Ammon's horn (tissue), 1 donor: ENCODE measurements at places on chromosomes 7 and 10.

DNA sequence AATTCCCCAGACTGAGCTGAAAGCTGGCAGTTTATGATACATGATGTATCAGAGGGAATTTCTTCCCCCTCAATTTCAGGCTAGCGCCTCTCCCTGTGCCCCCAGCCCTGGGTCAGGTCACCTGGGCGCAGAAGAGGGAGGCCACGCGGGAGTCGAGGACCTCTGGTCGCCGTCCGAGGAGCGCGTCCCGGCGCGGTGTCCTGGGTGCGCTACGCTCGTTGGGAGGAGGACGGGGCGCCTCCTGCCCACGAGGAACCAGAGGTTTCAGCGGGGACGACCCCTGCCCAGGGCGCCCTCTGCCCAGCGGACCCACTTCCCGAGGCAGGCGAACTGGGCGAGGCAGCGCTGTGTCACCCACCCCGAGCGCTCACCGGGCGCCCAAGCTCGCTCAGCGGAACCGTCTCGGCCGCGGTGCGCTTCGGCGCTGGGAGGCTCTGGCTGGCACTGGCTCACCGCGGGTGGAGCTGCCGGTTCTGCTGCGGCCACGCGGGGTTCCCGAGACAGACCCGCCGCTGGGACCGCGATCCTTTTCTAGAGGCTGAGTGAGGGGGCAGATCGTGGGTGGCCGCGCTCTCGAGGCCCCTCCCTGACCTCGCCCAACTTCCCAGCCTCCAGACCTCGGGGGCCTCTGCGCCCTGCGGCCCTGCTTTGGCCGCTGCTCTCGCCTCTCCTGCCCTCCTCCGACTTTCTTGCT lies at the start of gene FAM237B:
TSS of gene FAM237B (minus strand) at position 504 of the 694 bp plus-strand sequence. CDS start 1,556 bp downstream, outside the sequence.
- DNase-seq: no peak

DNA sequence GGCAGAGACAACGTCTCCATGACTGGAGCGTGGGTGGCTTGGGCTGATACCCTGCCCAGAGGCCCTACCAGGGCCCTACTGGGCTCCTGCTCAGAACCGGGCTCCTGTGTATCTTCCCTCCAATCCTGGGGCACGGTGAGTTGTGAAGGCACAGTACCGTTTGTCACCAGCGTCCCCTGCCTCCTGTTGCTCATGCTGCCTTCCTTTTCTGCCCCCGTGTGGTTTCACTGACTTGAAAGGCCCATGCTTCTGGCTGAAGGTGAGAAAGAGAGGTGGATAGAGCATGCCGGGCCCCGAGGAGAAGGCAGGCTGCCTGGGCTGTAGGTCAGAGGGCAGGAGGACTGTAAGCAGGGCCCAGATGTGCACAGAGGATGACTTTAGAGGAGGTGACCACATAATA lies 9.1 kb upstream of the DMBT1 start:
- peak; percentile 38 for DNase-seq

- peak; percentile 29 for DNase-seq
Measured at GRCh38 chr10:89889606-89890005, 188.2 kb downstream of the KIF20B start.

DNA sequence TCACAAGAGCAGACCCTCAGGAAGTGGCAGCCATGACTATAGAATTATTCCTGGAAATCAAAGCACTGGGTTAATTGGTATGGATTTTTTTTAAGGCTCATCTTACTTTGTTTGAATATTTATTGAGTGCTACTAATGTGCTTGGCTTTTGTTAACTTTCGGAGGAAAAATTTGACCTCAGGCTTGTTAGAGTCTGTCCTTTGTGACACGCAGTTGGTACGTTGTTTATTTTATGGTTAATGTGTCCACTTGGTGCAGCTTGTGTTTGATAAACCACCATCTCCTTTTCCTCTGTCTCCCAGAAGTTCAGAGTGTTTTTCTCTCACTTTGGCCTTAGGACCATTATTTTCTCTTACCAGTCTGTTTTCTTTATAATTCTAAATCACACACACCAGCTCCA lies 268.6 kb downstream of the SDK1 start:
- DNase-seq: no peak

DNA sequence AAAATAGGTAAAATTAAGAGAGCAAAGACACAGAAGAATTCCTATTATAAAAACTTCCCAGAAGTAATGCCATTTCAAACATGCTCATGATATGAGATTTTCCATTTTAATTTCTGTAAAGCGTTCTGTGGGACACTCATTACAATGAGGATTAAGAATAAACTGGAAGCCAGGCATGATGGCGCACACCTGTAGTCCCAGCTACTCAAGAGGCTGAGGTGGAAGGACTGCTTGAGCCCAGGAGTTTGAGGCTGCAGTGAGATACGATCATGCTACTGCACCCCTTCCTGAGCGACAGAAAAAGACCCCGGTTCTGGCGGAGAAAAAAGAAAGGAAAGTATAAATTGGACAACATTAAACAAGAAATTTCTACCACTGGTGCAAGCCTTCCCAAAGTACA lies 1.5 kb downstream of the DNA2 start:
- DNase-seq: no peak

GRCh38 chr7:95250571-95250970 lies 73.8 kb downstream of the PON1 start:
- no peak for DNase-seq

GRCh38 chr7:90655566-90655965 lies 59.4 kb downstream of the CDK14 start:
- DNase-seq: no peak

GRCh38 chr7:45089341-45089891 lies 647 bp upstream of the NACAD start:
- peak; percentile 97 for DNase-seq

DNA sequence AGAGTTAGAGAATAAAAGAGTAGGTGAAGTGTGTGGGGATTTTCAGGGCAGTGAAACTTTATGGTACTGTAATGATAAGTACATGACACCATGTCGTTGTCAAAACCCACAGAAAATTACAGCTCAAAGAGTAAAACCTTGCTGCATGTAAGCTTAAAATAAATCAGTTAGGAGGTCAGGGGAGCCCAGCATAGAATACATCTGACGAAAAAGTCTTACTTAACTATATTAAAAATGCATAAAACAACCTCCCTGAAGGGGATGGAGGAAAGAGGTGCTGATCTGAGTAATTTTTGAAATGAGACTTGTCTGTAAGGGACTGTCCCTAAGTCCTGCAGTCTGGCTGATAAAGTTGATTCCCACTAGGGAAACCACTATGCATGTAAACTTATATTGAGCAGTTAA lies 49.8 kb upstream of the AKR1E2 start:
- DNase-seq: no peak

DNA sequence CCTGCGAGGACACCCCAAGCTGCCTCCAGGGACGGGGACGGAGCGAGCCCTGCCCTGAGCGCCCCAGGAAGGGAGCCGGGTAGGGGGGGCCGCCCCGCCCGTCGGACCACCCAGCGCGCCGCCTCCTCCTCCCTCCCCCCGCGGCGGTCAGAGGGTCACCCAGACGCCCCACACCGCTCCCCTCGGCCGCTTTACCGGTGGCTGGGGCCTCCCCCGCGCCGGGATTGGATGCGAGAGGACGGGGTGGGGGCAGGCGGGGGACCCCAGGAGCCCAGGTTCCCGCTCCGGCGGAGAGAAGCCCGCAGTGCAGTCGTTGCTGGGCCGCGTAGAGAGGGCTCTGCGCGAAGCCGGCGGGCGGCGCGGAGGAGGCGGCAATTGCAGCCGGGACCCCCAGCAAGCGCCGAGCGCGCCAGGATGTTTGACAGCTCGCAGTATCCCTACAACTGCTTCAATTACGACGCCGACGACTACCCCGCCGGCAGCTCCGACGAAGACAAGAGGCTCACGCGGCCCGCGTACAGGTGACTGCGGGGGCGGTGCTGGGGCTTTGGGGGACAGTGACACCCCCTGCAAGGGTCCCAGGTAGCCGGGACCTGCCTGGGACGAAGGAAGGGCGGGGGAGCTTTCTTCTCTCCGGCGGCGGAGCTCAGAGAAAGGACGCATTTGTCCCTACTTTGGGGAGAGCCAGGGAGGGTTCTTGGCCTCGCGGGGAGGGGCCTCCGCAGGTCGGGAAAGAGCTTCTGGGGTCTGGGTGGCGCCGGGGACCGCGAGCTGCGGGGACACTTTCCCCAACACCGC lies at the start of gene FOXL3:
TSS of gene FOXL3 (plus strand) at position 415 of the 798 bp plus-strand sequence. CDS start at position 415, 0 bp downstream.
- DNase-seq: no peak

DNA sequence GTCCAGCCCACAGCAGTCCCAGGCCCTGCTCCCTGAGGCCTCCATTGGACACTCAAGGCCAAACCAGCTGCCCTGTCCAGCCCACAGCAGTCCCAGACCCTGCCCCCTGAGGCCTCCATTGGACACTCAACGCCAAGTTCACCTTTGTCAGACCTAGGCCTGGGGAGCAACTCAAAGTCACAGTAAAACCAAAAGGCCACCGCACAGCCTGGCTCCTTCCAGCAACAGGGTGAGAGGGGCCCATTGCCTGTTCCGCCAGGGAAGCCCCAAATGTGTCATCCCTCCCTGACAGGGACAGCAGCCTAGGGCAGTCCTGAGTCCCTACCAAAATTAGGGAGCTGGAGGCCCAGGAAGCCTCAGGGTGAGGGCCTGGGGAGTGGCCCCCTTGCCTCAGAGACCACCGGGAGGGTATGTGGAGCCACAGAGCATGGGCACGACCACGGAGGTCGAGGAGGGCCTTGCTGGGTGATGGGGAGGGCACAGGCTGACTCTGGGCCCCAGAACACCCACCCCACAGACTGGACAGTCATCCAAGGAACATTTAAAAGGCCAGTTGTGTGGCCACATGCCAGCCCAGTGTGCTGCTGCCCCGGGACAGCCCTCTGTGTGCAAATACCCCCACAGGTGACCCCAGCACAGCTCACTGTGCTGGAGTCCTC lies 66.5 kb upstream of the PPP2R2D start:
- DNase-seq: no peak

DNA sequence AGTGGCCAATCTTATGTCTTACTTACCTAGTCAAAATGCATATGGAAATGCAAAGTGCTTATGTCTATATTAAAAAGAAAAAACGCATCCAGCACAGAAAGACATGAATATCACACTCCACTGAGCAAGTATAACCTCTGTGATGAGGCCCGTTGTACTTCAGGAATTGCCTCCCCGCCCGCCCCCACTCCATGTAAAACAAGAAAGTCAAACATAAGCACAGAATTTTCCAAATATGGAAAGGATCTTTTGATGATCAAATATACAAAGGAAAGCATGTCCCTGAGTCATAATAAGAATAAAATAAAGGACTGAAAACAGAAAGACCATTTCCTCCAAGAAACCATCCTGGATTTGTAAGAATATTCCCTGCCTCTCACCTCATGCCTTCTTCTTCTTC lies 229.1 kb downstream of the BAMBI start:
- no peak for DNase-seq

- no peak for DNase-seq
Measured at GRCh38 chr7:94643771-94644545, 12.0 kb downstream of the SGCE start.

DNA sequence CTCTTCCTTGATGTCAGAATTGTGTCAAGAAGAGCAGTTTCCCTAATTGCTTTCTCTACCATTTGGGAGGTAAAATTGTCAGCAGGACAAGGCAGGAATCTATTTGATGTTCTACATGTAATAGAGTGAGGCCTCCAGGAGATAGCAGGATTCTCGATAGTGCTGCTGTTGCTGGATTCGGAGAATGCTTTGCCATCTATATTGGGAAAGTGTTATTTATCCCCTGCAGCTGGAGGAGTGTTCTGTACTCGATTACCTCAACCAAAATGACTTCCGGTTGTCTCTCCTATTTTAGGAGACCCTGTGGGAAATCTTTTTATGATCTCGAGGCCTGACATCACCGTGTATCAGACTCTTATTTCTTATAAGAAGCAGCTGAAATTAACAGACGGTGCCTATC lies 217.1 kb downstream of the TMEM178B start:
- no peak for DNase-seq

DNA sequence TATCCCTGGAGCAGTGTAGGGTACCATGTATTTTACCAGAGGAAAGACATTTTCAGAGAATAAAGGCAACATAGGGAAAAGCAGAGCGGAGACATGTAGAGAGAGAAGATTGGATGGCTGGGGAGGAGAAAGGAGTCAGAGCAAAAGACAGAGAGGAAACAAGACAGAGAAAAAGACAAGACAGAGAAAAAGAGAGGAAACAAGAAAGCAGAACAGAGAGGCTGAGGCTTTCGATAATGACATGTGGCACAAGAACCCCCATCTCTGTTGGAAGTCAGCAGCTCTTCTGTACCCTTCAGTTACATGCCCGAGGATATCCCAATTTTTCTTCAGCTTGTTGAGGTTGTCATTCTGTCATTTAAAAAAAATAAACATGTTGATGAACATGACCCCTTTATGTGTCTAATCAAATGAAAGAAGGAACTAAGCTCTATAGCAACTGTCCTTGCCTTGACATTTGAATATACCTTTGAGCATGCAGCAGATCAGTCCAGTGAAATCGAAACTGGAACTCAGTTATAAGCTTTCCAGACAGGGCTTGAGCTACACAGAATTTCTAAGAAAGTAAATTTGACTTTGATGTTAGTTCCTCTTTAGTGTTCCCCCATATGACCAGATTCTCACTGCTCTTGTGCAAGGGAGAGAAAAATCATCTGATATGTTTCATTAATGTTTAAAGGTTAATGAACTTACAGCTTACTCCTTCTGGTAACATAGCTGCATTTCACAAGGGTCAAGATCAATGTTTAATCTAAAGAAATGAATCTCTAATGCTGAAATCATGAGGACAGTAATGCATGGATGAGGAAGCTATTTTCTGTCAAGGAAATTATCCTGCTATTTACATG lies 75.1 kb upstream of the SP4 start:
- DNase-seq: peak; percentile 38

GRCh38 chr7:158107806-158108205 lies 479.8 kb downstream of the PTPRN2 start:
- no peak for DNase-seq

- DNase-seq: no peak
Measured at GRCh38 chr7:70354409-70355169, 756.3 kb downstream of the AUTS2 start.

DNA sequence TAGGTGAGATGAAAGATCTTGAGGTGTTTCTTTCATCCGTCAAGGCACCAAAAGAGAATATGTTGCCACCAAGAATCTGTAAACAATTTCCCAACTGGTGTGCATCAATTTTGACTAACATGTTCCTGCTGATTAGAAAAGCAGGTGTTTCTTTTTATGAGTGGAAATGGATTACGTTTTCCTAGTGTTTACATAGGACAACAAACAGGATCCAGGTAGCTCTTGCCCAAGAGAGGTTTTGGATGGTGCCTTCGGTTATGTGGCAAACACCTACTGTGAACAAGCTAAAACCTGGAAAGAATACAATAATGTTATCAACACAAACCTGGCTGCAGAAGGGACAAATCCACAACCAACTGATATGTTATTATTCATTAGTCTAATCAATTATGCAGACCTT lies 53.6 kb upstream of the WNT16 start:
- no peak for DNase-seq

GRCh38 chr7:66169616-66170015 lies 35.5 kb upstream of the TPST1 start:
- DNase-seq: no peak

DNA sequence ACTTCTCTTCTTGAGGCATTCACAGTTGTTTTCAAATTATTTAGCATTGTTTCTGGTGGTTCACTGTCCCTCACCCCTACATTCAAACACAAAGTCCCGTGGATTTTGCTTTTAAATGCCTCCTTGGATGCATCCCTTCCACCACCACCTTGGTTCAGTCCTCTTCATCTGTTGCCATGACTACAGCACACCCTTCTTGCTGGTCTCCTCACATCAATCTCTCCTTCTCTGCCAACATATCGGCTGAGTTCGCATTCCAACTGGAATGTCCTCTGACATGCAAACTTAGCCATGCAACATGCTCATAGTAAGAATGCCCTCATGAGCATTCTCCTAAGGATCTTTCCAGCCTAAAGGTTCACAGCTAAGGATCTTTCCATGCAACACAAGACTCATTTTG lies 198.3 kb upstream of the AGK start:
- no peak for DNase-seq

GRCh38 chr7:74400420-74401136 lies 53.1 kb upstream of the GTF2IRD1 start:
- DNase-seq: no peak

GRCh38 chr7:43119371-43120075 lies 7.1 kb downstream of the HECW1 start:
- DNase-seq: no peak
